ENCODE measurements at places on chromosomes 1 and 21.

DNA sequence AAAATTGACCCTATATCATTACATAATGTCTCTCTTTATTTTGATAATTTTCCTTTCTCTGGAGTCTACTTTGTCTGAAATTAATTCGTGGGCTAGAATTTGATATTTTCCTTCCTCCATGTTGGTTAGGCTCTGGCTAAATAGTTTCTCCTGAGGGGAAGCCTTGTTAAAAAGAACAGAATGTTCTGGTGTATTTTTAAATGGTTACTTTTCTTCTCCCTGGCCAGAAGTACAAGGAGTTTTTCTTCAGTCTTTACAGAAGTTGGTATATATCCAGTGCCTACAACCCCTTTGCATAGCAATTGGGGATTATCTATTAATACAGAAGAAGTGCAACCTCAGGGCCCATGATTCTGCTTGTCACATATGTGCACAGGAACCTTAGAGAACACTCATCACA lies 185.6 kb upstream of the RAB4A start:
- DNase-seq, result no peak

DNA sequence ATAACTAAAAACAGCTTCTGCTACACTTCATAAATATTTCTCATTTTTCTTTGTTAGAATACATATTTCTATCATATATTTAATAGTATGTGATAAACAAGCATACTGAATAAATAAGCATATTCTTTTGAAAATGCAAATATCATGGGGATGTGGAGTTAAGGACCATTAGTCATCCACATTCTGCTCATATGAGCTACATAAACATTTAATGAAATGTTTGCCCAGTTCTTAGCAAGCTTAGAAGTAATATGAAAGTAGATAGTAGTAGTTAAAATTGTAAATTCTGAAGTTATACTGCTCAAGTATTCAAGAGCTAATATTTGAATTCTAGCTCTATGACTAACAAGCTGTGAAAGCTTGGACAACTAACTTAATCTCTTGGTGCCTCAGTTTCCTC lies 10.1 kb upstream of the GORAB start:
- no peak for DNase-seq

DNA sequence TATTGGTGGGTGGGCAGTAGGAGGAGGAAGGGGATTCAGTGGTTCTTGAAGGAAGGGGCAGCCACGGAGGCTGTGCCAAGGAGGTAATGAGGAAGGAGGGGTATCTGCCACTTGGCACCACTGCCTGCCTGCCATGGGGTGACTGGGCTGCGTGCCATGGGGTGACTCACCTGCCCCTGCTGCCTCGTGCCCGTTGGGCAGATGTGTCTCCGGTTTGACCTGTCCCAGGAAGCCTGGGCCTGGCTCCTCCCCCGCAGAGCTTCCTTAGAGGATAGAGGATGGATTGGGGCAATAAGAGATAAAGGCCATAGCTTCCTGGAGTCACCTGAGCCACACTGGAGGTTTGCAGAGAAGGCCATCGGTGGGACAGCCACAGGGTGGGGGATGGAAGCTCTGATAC lies 1.7 kb downstream of the PADI3 start:
- DNase-seq, result no peak

- DNase-seq, result peak; percentile 86
Observed at GRCh38 chr21:45330075-45330781, 42.5 kb upstream of the POFUT2 start.

DNA sequence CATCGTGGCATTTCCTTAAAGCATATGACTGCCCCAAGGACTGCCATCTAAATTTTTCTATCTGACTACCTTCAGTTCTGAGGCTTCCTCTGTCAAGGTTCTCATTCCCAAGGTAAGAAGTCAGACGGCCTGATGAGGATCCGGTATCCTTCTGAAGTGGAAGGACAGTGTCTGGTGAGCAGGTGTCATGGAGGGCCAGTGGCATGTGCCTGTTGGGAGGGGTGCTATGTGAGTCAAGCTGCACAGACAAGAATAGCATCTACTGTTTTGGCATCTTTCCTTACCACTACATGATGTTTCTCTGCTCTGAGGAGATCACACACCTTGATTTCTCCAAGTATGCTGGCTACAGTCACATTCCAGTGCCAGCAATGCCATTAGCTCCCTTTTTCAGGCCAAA lies 99.6 kb upstream of the RGS1 start:
- DNase-seq, result no peak

DNA sequence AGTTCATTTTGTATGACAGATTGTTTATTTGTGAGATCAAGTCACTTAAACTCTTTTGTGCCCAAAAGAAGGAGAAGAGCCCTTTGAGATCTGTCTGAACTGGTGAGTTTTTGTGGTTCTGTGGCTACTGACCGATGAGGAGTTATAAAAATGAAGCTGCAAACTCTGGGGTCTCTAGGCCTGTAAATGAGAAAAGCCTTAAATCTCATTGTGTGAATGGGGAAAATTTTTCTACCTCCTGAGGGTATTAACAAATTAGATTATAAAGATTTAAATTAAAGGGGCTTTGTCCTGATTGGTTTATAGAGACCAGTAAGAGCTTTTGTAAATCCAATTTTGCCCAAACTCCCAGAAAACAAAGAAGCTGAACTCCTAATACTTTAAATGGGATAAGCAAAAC lies 9.7 kb upstream of the KLF17 start:
- DNase-seq, result no peak

DNA sequence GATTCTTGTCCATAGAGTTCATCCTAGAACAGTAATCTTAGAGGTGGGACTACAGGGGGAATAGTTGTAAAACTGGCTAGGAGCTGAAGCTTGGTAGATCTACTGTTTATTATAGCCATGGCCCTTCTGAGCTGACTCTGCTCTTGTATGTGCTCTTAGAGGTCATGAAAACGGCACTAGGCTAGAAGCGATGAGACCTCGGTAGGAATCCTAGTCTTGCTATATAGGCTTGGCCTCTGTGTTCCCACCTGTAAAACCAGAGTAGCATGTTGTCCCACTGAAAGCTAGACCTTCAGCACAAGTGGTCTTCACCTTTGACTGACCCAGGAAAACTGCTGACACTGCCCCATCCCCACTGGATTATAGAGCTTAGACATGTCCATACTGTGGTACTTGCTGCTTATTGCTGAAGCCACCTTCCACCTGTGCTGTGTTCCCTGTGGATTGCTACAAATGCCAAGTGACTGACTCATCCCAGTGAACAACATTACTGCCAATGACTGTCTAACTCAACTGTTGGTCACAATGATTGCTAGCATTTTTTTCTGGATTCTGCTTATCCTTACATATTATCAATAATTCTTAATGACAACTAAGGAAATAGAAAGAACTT lies 23.0 kb upstream of the PIGC start:
- DNase-seq, result no peak

DNA sequence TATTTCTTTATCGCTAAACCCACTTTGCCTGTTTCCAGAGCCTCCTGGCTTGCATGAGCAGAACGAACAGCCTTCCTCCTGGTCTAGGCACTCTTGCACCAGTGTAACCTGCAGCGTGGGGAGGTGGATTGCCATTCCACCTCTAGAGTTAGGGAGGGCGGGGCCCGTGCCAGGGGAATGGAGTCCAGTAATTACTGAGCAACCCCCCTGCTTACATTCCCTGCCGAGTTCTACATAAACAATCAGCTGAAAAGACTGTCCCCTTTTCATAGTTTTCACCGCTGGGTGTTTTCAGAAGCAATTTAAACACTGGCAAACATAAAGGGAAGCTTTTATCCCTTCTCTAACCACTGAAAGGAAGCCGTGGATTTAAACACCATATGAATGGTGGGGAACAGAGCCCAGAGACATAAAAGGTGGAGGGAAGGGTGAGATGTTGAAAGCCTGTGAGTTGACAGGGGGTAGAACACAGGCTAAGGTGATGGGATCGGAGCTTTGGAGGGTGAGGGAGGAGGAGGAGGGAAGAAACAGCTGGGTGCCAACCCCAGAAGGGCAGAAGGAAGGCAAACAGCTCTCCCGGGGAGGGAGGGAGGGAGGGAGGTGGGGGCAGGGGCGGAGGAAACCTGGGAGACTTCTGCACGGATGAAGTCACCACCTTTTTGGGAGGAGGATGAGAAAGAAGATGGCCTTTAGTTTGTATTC lies 68.0 kb upstream of the WDR26 start:
- peak; percentile 98 for DNase-seq

DNA sequence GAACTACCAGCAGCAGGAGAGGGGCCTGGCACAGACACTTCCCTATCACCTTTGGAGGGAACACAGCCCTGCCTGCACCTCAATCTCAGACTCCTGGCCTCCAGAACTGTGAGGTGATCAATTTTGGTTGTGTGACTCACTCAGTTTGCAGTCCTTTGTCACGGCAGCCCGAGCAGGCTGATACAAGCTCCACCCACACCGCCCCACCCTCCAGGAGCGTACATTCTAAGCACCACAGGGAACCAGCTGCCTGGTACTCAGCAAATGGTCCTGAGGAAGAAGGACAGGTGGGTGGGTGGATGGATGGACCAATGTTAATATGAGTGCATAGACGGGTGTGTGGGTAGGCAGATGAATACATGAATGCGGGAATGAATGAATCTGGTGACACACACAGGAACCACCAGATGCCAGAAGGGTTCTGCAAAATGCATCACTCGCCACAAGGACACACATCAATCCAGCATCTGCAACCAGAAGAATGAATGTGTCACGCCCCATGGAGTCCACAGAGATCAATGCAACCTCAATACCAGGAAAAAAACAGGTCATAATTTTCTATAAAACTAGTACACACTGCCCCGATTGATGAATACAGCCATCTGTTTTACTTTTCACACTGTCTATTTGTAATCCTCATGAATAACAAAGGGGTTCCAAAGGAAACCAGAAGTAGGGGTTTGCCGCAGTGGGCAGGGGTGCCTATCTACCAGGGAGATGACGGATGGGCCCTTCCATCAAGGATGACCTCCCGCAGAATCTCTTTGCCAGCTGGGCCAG lies 284.5 kb downstream of the NPHP4 start:
- DNase-seq, result no peak

DNA sequence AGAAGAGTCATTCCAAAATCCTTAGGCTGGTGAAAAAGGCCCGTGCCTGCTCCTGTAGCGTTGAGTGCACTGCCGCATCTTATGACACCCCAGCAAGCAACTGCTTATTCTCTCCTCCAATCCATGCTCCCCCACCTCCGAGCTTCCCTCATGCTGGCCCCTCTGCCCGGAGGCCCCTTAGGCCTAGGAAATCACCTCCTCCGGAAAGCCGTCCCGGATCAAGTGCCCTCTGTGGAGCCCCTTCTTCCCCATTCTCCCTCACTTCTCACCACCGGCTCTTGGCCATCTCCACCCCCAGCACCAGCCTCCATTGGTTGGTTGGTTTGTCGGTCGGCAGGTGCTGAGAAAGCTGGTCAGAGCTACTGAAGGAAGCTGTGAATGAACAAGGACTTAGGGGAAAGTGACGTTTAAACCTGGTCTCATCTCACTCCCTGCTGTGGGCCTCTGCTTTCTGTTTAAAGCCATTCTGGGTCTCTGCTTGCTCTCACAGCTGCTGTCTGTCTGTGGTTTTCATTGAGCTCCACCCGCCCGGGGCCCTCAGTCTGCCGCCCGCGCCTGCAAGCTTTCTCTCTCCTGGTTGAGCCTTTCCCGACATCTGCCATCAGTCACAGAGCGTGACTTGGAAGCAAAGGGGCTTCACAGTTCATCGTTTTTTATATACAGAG lies 122.2 kb downstream of the KCNN3 start:
- DNase-seq, result peak; percentile 93
